ENCODE measurements at places on chromosomes 4 and X. TPM values are rescaled to one million over a fixed set of nuclear protein-coding genes. Genes with fewer than 3 reads are reported as not detected.

Gene ETDB
- total RNA-seq = not detected

DNA sequence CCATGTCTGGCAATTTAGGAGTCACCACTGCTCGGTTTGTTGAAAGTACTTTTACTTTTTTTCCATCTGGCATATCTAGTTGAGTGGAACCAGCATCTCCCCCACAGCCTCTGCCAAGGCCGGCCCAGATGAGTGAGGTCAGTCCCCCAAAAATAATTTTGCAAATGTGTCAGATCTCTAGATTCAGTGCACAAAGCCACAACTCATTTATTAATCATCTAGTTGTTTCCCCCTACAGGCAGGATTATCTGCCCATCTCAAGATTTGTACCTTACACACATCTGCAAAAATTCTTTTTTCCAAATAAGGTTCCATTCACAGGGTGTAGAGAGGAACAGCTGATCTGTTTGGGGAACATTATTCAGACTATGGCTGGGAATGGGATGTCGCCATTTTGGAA lies 174.0 kb upstream of the MXRA5 start:
- no peak for DNase-seq
- H3K27ac ChIP-seq = peak overlapping the region; percentile 78
- no peaks in the 10 kb centered on the region for H3K36me3 ChIP-seq
- peaks cover 3% of the 10 kb centered on the region for H3K4me1 ChIP-seq

- no peak overlapping the region for H3K27ac ChIP-seq
- DNase-seq = no peak
- H3K27me3 ChIP-seq = no peaks in the 10 kb centered on the region
- no peaks in the 10 kb centered on the region for H3K36me3 ChIP-seq
- H3K4me3 ChIP-seq = no peak overlapping the region
- H3K4me1 ChIP-seq = peaks cover 10% of the 10 kb centered on the region
Observed at GRCh38 chr4:38572793-38573192, 91.2 kb upstream of the KLF3 start.

GRCh38 chr4:113474017-113474416 lies 287.5 kb downstream of the CAMK2D start:
- no peak overlapping the region for H3K27ac ChIP-seq
- H3K4me1 ChIP-seq = no peaks in the 10 kb centered on the region
- no peak for DNase-seq
- no peak overlapping the region for H3K4me3 ChIP-seq
- no peaks in the 10 kb centered on the region for H3K27me3 ChIP-seq

Gene GRK4
- total RNA-seq = 8.4 TPM

DNA sequence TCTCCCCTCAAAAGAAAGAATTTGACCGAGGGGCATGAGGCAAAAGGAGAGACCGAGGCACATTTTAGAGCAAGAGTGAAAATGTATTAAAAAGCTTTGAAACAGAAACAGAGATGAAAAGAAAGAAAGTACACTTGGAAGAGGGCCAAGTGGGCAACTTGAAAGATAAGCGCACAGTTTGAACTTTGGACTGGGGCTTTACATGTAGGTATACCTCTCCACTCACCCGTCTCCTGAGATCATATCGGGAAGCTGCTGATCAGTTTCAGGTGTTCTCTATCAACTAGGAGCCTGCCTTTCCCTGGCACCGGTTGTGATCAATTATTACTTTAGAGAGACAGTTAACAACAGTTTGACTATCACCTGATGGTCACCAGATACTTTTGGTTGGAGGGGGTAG lies 2666.5 kb downstream of the ARAP2 start:
- no peaks in the 10 kb centered on the region for H3K27me3 ChIP-seq
- no peaks in the 10 kb centered on the region for H3K36me3 ChIP-seq
- no peak for DNase-seq
- no peaks in the 10 kb centered on the region for H3K4me1 ChIP-seq
- H3K27ac ChIP-seq = no peak overlapping the region

DNA sequence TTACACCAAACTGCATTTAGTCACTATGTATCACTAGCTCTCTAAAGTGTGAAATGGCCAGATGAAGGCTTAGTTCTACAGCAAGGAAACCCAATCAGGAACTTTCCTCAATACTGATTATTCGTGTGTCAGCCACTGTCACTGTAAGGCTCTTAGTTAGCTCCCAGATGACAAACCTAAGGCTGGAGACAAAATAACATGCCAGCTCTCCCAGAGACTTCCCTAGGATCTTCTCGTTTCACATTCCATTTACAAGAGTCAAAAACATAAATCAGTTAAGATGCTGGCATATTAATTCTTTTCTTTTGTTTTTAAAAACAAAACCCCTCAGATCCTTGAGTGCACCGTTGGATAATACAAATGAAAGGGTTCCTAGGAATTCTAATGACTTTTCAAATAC lies 88.2 kb upstream of the TFDP3 start:
- peaks cover 25% of the 10 kb centered on the region for H3K36me3 ChIP-seq
- no peak for DNase-seq
- no peak overlapping the region for H3K4me3 ChIP-seq
- H3K27me3 ChIP-seq = peaks cover 15% of the 10 kb centered on the region
- no peak overlapping the region for H3K27ac ChIP-seq
- H3K4me1 ChIP-seq = peaks cover 7% of the 10 kb centered on the region

DNA sequence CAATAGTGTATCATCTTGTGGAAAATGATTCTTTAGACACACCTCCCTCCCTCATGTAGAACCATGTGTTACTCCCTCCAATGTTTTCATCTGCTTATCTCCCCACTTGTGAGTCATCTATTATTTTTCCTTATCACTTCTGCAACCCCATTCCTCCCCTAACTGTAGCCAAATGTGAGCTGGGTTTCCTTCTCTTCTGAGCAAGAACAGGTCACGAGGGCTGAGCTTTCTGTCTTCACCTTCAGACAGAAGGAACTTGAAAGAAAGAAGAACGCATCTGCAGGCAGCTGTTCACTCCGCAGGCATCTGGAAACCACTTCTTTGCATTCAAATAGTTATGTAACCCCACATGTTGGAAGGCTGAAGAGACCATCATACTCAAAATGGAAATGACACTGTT lies 1.8 kb downstream of the PPP1R2C start:
- no peaks in the 10 kb centered on the region for H3K4me1 ChIP-seq
- peaks cover 24% of the 10 kb centered on the region for H3K27me3 ChIP-seq
- H3K4me3 ChIP-seq = no peak overlapping the region
- DNase-seq = no peak
- H3K36me3 ChIP-seq = no peaks in the 10 kb centered on the region
- H3K27ac ChIP-seq = no peak overlapping the region

DNA sequence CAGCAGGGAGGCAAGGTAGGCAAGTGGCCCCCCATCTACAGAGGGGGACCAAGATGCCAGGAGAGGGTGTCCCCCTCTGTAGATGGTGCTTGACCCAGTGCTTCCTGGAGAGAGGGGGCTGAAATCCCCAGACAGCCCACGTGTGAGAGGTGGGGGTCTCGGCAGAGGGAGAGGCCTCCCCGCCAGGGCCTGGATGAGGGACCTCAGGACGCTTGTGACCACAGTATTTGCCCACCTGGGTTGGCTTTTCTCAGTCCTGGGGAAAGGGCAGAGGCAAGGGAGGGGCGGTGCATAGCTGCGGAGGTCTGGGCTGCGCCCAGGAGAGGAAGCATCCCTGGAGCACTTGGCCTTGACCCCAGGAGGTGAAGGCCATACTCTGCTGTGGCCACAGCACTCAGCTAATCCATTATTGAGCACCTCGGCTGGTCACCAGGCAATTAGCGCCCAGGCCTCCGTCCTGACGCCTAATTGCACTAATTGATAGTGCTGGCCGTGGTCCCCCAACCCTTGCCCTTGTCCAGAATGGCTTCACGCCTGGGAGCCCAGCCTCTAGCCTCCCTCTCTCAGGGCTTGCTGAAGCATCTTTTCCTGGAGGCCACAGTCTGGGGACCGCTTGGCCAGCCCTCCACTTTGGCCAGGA lies 30.7 kb downstream of the HMX1 start:
- no peak for DNase-seq
- peaks cover 27% of the 10 kb centered on the region for H3K27me3 ChIP-seq
- H3K4me1 ChIP-seq = no peaks in the 10 kb centered on the region
- H3K4me3 ChIP-seq = no peak overlapping the region
- H3K27ac ChIP-seq = no peak overlapping the region
- H3K36me3 ChIP-seq = no peaks in the 10 kb centered on the region

- peak overlapping the region; percentile 71 for H3K27ac ChIP-seq
- DNase-seq = no peak
- no peaks in the 10 kb centered on the region for H3K27me3 ChIP-seq
- no peaks in the 10 kb centered on the region for H3K36me3 ChIP-seq
- no peak overlapping the region for H3K4me3 ChIP-seq
- H3K4me1 ChIP-seq = no peaks in the 10 kb centered on the region
Observed at GRCh38 chrX:134821901-134822300, 163.6 kb upstream of the PLAC1 start.

Gene KDR
- 48.9 TPM for total RNA-seq

Gene CXCL11
- total RNA-seq = not detected

Gene CHRDL1
- total RNA-seq = 10.6 TPM

- no peaks in the 10 kb centered on the region for H3K4me1 ChIP-seq
- peaks cover 14% of the 10 kb centered on the region for H3K36me3 ChIP-seq
- H3K4me3 ChIP-seq = no peak overlapping the region
- no peak for DNase-seq
Observed at GRCh38 chr4:55865228-55865806, 11.9 kb downstream of the EXOC1 start.

- H3K36me3 ChIP-seq = no peaks in the 10 kb centered on the region
- H3K4me3 ChIP-seq = no peak overlapping the region
- DNase-seq = no peak
- no peaks in the 10 kb centered on the region for H3K4me1 ChIP-seq
- no peak overlapping the region for H3K27ac ChIP-seq
- H3K27me3 ChIP-seq = peaks cover 8% of the 10 kb centered on the region
Observed at GRCh38 chrX:111880735-111881134, 4.8 kb downstream of the TRPC5OS start.

Measured in muscle of leg (tissue), 16 donors.